Activated CD8-positive, alpha-beta memory T cell treated with anti-CD3 and anti-CD28 coated beads for 1 hour (primary cell): ENCODE measurements at places on chromosomes 4 and X.

DNA sequence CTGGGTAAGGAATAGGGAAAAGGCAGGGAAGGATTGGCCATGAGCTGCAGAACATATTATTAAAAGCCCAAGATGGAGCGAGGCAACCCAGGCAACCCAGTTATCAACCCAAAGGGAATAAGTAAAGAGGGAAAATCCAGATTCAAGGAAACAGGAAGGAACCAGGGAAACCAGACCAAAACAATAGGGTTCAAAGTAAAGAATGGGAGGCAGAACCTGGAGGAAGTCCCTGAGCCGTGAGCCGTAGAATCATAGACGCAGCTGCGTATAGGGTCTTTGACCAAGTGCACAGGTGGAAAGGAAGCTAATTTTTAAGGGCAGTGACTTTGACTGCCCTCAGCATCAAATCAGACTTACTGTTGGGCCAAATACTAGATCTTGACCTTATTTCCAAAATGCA, 98.5 kb upstream of the SRD5A3 start:
- DNase-seq, result no peak

GRCh38 chrX:96182366-96182765, 502.3 kb upstream of the DIAPH2 start:
- DNase-seq, result no peak

DNA sequence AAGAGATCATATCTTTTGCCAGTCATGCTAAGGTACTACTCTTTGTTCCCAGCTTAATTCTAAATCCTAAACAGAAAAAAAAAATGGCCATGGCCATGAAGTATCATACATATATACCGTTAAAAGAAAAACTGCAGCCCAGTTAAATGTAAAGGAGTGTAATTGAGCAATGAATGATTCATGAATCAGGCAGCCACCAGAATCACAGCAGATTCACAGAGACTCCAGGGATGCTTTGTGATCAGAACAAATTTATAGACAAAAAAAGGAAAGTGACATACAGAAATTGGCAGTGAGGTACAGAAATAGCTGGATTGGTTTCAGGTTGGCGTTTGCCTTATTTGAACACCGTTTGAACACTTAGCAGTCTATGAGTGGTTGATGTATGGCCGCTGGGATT, 42.1 kb upstream of the PDGFC start:
- no peak for DNase-seq

GRCh38 chr4:100566396-100566795, 48.6 kb upstream of the EMCN start:
- no peak for DNase-seq

GRCh38 chr4:108980455-108981239, 217.8 kb upstream of the ETNPPL start:
- no peak for DNase-seq

DNA sequence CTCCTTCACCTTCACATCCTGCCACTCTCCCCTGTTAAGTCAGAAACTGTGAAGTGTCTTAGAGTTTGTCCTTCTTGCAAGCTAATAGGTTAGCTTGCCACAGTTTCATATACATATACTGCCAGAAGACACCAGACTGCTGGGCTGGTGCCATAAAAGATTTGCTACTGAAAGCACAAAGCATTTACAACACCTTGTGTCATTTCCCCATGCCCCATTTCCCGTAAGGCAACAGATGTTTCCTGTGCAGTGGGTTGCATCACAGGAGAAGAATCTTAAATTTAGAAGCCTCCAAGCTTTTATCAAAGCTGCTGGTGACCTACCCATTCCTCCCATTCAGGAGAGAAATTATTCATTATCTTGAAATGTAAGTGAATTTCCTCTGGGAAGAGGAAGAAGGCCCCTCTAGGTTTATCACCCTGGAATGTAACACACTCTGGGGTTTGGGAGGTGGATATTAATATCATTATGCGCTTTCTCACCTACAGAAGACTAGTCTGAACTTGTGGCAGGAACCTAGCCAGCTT, 34.5 kb upstream of the RAB33B start:
- DNase-seq, result no peak

DNA sequence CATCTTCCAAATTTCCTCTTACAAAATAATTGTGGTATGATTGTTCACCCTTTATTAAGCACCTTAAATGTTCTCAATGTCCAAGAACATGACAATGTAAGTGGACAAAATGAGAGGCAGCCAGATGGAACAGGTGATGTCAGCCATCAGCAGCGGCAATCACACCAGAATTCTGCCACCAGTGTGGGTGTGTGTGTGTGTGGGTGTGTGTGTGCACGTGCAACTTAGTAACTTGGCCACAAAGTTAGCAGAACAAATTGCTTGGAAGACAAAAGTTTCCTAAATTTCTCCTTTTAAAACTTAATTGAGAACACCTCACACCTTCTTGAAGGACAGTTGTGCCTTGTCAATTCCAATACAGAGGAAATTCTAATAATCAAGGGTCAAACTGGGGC, 18.7 kb downstream of the LNX1 start:
- DNase-seq, result no peak

DNA sequence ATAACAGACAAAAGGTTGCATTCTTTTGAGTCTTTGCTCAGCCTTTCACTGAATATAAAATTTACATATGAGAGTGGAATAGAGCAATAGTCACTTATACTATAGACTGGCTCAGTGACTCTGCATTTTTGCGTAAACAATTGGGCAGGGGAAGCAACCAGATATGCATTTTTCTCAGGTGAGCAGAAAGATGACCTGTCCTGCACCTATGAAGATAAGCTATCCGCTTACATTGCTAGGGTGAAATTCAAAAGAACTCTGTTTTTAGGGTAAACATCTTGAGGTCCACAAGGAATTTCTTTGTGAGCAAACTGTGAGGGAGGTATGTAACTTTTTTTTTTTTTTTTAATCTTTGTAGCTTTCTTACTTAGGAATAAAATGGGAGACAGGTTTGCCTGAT, 602.4 kb upstream of the PRKX start:
- DNase-seq, result no peak

GRCh38 chr4:91769912-91770311, 533.9 kb upstream of the GRID2 start:
- no peak for DNase-seq

- no peak for DNase-seq
These were observed 74.9 kb downstream of the TBL1X start for GRCh38 chrX:9539605-9540387.

DNA sequence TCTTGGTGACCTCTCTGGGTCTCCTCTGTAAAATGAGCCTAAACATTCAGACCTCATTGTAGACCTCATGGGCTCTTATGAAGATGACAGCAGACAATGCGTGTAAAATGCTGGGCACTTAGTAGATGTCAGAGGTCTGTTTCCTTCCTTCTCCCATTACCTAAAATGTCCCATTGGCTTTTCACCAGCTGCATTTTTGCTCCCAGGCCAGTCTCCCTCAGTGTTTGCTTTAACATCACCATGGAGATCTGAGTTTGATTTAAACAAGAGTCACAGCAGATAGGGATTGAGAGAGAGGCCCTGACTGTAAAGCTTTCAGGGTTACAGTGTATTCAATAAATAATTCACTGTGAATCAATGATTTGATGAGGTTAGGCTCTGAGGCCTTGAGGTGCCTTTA, 24.3 kb downstream of the PSAPL1 start:
- DNase-seq, result no peak

GRCh38 chr4:47442980-47443379, 20.5 kb downstream of the COMMD8 start:
- no peak for DNase-seq

- DNase-seq, result no peak
These were observed 60.3 kb upstream of the DDX3X start for GRCh38 chrX:41273638-41274037.

GRCh38 chrX:143669395-143669794, 33.5 kb upstream of the SLITRK4 start:
- no peak for DNase-seq
